OCI-M1 (cell line): ENCODE measurements at places on chromosomes 5 and 9.
A peak's percentile ranks its signal among the peaks of the same experiment; 100 is the strongest.

DNA sequence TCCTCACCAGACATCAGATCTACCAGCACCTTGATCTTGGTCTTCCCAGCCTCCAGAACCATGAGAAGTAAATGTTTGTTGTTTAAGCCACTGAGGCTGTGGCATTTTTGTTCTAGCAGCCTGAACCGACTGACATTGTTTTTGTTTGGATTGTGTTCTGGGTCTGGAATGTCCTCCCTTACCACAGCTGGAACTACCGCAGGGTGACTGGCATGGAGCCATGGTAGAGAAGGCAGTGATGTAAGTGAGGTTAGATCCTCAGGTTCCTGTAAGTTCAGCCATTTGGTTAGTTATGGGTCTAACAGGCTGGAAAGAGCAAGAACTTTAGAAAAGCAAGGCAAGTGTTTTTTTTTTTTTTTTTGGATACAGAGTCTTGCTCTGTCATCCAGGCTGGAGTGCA lies 209.3 kb downstream of the DAB2IP start:
- no peak for DNase-seq

- DNase-seq = peak; percentile 60
Observed at GRCh38 chr9:126965541-126966428, 51.2 kb downstream of the RALGPS1 start.

DNA sequence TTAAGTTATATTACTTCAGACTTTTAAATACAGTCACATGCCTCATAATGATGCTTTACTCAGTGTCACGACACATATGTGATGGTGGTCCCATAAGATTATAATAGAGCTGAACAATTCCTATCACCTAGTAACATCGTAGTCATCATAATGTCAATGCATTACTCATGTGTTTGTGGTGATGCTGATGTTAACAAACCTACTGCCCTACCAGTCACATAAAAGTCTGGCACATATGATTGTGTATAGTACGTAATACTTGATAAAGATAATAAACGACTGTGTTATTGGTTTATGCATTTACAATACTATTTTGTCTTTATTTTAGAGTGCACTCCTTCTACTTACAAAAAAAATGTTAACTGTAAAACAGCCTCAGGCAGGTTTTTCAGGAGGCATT lies 103.7 kb downstream of the PAM start:
- no peak for DNase-seq

GRCh38 chr9:136729144-136729543 lies 13.6 kb downstream of the LCN10 start:
- peak; percentile 55 for DNase-seq

GRCh38 chr9:1757186-1757585 lies 258.0 kb upstream of the SMARCA2 start:
- no peak for DNase-seq
